ENCODE measurements at places on chromosomes 4 and X. TPM values are rescaled to one million over a fixed set of nuclear protein-coding genes. Genes with fewer than 3 reads are reported as not detected.
A peak's percentile ranks its signal among the peaks of the same experiment; 100 is the strongest.

GNRHR gene
- not detected for total RNA-seq

TRMT44 gene
- total RNA-seq = 35.7 TPM

TLR3 gene
- total RNA-seq = not detected

SSX4B gene
- not detected for total RNA-seq

GAGE13 gene
- total RNA-seq = not detected

BMPR1B gene
- not detected for total RNA-seq

XAGE1A gene
- not detected for total RNA-seq

GAGE12F gene
- not detected for total RNA-seq

- no peak for DNase-seq
Observed at GRCh38 chr4:137668885-137669545, 136.7 kb upstream of the PCDH18 start.

DNA sequence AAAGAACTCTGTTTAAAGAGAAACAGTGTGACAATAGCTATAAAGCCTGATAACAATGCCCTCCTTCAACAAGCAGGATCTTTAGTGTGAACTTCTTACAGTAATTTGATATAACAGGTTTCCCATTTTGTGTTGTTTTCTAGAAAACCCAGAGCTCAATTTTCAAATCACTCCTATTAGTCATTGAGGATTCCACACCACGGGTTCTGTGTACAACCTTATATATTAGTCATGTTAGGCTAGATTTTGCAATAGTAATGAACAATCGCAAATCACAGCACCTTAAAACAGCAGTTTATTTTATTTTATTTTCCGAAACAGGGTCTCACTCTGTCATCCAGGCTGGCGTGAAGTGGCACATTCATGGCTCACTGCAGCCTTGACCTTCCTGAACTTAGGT lies 1020.9 kb upstream of the INTU start:
- DNase-seq = no peak

DNA sequence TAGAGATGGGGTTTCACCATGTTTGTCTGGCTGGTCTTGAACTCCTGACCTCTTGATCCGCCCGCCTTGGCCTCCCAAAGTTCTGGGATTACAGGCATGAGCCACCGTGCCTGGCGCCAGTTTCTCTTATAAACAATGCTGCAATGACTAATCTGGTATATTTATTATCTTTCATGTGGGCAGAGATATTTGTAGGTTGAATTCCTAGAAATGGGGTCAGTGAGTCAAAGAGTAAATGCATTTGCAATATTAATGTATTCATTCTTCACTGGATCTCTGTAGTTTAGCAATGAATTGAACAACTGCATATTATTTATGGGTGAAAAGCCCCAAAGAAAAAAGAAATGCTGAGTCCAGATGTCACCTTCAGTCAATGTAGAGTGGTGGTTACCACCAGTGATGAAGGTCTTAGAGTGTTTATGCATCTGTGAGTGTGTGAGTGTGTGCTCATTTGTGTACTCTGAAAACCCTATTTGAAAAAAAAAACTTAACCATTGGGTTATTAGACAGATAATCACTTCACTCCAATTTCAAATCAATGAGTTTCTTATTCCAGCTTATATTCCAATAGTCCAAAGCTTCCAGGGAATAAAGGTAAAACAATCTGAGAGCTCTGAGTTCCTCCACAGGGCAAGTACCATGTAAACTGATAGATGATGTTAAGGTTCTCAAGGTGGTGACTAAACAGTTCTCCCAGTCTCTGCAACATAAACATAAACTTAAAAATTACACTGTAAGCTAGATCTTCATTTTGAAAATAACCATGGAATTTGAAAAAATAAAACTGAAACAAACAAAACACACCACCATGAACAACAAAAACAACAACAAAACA lies 22.6 kb upstream of the CD38 start:
- peak; percentile 81 for DNase-seq

DNA sequence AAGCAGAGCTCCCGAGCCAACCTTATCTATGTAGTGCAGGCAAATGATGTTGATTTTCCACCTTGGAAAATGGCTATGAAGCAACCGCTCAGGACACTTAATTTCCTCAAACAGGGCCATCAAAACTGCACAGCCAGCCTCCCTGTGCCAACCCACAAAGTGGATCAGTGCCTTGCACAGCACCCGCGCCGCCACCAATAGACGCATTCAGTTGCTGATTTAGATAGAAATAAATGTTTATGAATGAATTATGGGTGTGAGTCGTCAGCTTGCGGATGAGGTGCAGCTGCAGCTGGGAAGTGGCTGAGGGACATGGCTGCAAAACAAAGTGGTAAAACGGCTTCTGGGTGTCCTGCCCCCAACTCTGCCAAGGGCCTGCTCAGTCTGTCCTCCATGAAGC lies 47.0 kb downstream of the SOD3 start:
- DNase-seq = no peak

DNA sequence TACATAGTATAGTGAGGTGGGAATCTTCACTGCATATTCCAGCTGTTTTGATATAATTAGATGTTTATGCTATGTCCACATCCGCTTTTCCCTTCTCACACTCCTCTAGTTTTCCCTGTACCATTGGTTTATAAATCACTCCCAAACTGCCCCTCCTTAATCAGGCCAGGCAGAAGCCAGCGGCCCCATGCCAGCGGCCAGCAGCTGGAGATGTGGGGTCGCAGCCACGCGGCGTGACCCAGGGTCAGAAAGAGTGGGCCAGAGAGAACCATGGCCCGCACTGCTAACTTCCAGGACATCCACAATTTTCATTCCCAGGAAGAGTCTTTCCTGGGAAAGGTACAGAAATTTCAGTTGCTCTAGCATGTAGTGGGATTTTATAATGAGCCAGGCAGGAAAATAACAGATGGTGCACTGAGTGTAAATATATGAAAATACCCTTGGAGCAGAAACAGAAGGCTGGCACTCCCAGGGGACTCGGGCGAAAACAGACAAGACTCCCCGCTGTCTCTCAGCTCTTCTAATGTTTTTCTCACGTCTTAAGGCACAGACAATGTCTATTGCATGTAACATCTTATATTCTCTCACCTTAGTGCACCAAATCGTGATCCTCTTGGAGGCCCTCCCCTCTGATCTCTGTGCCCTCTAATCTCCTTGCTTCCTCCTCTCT lies 145.9 kb upstream of the ZFP42 start:
- DNase-seq = no peak

DNA sequence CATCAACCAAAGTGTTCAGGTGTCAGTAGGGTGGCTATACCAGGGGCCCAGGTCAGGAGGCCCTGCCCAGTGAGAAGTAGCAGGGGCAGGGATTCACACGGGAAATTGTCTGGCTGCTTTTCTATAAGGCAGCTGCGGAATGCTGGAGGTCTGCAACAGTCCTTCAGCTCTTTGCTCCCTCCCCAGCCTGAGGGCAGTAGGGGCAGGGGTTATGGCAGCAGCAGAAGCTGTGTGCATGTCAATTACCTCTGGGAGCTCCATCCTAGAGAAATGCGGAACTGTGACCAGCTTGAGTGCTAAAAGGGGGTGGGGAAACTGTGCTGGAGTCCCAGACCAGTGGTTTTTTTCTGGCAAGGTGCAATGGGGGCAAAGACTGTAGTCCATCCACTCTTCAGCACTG lies 810.4 kb downstream of the PCDH7 start:
- DNase-seq = no peak

- DNase-seq = no peak
Observed at GRCh38 chrX:10245886-10246285, 89.1 kb downstream of the CLCN4 start.

DNA sequence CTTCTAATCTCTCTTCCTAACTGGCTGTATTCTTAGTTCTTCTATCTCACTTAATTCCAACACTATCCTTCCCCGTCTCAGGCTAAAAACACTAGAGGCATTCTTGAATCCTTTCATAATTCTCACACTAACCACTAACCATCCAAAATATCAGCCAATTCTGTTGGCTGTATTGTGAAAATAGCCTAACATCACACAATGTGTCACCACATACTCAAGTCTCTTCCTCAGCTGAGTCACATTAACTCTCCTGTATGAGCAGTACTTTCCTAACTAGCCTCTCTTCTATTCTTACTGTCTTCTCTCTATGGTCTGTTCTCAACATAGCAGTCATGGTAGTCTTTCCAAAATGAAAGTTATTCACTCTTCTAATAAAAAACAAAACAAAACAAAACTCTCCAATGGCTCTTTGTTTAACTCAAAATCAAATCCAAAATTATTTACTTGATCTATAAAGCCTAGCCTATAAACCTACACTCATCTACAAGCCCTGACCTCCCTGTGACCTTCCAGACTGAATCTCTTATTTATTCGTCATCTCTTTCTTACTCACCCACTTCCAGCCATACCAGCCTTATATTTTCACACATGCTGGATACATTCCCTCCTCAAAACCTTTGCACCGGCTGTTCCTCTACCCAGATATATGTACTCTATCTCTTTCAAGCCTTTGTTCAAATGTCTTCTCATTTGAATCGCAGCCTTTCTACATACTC lies 445.9 kb downstream of the TLL1 start:
- no peak for DNase-seq

DNA sequence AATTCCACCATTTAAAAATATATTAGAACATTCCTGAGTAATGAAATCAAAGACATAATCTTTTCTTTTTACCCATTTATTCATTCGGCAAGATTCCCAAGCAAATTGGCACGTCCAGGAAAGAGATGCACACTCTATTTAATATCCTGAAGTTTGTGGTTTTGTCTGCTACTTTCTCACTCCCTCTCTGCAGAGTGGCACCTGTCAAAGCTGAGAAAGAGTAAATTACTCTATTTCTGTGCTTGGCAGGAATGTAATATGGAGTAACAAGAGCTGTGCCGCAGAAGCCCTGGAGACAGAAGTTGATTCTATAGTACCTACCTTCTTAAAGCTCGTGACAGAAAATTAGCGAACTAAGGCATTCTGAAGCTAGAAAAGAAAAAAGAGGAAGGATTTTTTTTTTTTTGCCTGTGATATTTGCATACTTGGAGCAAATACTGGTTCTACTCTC lies 5.5 kb downstream of the GSTCD start:
- no peak for DNase-seq

DNA sequence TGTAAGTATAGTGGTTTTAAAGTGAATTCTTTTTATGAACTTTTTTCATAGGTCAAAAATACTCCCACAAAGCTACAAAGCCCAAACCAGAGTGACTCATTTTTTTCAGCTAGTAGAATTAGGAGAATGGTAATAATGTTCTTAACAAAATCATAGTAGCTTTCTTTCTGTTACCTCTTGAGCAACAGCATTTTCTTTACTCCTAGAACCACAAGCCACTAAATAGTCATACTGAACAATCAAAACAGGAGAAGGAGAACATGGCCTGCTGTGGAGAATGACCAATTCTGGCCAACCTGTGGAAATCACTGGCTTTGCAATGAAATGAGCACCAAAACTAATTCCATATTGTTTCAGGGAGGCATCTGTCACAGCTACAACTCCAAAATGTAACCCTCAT lies 112.9 kb downstream of the AMMECR1 start:
- no peak for DNase-seq
